Fibroblast of villous mesenchyme (primary cell): ENCODE measurements at places on chromosomes 2 and 18. TPM values are rescaled to one million over a fixed set of nuclear protein-coding genes. Genes with fewer than 3 reads are reported as not detected.

Gene HOXD12
- not detected in 2 replicates for total RNA-seq

Gene GALNT5
- 7.7 and 17.3 TPM in 2 replicates for total RNA-seq

Gene SERPINB4
- not detected in 2 replicates for total RNA-seq

Gene ALPG
- total RNA-seq = not detected in 2 replicates

Gene CD207
- not detected in 2 replicates for total RNA-seq
